ENCODE measurements at places on chromosomes 2 and 18.
A peak's percentile ranks its signal among the peaks of the same experiment; 100 is the strongest.

DNA sequence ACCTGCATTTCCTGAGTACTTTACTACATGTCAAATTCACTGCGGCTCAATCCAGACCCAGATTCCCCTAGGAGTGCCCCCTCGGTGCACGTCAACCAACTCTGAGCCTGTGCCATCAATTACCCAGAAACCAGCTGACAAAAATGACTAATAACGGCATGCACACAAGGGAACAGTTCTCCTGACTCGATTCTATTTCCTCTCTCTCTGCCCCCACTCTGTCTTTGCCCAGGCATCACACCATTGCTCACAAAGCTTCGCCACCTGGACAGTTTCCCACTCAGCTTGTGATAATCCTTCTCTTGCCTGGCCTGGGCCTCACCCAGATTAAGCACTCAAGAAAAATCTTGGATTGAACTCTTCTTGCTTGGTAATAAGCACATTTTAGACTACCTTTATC is 115.3 kb upstream of the NDUFV2 start:
- no peak overlapping the region for H3K4me3 ChIP-seq
- H3K27me3 ChIP-seq: no peaks in the 10 kb centered on the region

DNA sequence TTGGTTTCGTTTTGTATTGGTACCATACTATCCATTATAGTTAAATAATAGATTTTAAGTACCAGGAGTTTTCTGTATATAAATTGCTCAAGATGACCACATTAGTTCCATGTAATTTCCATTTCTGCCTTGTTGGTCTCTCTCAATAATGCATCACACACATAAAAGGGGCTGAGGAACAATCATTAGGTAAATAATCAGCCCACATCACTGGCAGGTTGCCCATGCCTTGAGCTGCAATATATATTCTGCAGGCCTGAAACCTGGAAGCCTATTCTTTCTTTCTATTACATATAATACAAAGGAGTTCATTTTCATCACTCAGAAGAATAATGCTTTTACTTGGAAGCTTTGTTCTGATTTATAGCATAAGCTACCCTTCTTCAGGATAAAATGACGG is 616.1 kb upstream of the PKDCC start:
- H3K4me1 ChIP-seq: no peaks in the 10 kb centered on the region
- no peaks in the 10 kb centered on the region for H3K27me3 ChIP-seq
- H3K36me3 ChIP-seq: no peaks in the 10 kb centered on the region
- no peak for DNase-seq
- no peak overlapping the region for H3K4me3 ChIP-seq

- no peaks in the 10 kb centered on the region for H3K36me3 ChIP-seq
- no peaks in the 10 kb centered on the region for H3K27me3 ChIP-seq
- H3K4me1 ChIP-seq: peaks cover 25% of the 10 kb centered on the region
- no peak overlapping the region for H3K4me3 ChIP-seq
- no peak overlapping the region for H3K27ac ChIP-seq
Observed at GRCh38 chr2:113219525-113219888, 45.7 kb downstream of the PSD4 start.

DNA sequence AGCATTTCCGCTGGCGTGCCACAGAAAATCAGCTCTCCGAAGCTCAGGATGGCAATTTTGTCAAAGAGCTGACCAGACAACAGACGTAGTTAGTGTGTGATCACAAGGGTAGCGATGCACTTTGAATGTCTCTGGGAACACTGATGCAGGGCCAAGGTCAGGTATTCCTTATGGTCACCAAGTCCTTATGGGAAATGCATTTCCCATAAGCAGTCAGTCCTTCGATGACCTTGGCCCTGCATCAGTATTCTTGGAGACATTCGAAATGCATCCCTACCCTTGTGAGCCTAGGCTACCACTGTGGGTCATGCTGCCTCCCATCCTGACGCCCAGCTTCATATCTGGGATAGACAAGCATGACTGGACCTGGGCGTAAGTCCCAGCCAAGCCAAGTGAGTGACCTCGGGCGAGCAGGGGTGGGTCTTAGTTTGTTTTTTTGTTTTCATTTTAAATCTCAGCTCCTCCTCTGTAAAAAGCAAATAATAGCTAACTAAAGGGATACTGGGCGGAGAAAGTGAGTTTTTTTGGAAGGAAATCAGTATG is 13.6 kb downstream of the ABCG5 start:
- no peak overlapping the region for H3K4me3 ChIP-seq
- no peaks in the 10 kb centered on the region for H3K4me1 ChIP-seq
- H3K27ac ChIP-seq: no peak overlapping the region
- H3K27me3 ChIP-seq: no peaks in the 10 kb centered on the region

DNA sequence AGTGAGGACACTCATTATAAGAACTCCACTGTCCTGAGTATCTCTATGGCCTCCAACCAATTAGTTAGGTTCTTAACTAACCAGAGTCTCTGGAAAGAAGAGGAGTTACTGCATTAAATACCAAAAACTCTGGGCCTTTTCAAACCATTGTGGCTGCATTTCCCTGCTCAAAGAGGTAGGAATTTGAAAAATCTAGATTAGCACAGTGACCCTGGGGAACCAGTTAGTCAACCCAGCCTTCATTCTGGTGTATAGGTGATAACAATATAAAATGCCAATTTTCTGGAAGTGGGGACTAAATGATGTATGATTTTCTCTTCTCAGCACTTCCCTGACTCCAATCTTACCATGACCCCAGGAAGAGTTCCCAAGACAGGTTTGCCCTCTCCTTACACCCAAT is 287.8 kb upstream of the SETBP1 start:
- no peak overlapping the region for H3K4me3 ChIP-seq
- DNase-seq: no peak
- H3K27ac ChIP-seq: no peak overlapping the region
- H3K4me1 ChIP-seq: peaks cover 10% of the 10 kb centered on the region
- no peaks in the 10 kb centered on the region for H3K36me3 ChIP-seq

GRCh38 chr2:207110310-207110709 is 55.4 kb downstream of the KLF7 start:
- peaks cover 15% of the 10 kb centered on the region for H3K36me3 ChIP-seq
- DNase-seq: no peak
- no peaks in the 10 kb centered on the region for H3K27me3 ChIP-seq
- H3K27ac ChIP-seq: no peak overlapping the region

DNA sequence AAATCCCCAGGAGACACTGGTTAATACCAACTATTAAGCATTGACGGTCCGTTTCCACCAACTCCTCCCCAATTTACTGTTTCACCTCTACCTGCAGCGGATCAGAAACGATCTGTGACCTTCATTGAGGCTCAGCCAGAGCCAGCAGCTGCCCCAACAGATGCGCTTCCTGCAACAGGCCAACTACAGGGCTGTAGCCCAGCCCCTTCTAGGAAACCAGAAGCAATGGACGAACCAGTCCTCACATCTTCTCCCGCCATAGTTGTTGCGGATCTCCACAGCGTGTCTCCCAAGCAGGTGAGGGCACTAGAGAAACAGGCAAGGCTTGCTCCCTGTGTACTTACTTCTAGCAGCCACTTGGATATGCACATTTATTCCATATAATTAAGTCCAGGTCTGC is 8.5 kb upstream of the RPE start:
- H3K27me3 ChIP-seq: no peaks in the 10 kb centered on the region
- H3K27ac ChIP-seq: no peak overlapping the region
- no peak overlapping the region for H3K4me3 ChIP-seq
- DNase-seq: no peak
- no peaks in the 10 kb centered on the region for H3K36me3 ChIP-seq
- H3K4me1 ChIP-seq: no peaks in the 10 kb centered on the region

- no peak for DNase-seq
- no peak overlapping the region for H3K27ac ChIP-seq
- H3K27me3 ChIP-seq: no peaks in the 10 kb centered on the region
- H3K36me3 ChIP-seq: no peaks in the 10 kb centered on the region
- no peaks in the 10 kb centered on the region for H3K4me1 ChIP-seq
- no peak overlapping the region for H3K4me3 ChIP-seq
Observed at GRCh38 chr2:156602552-156602933, 166.4 kb downstream of the GPD2 start.

GRCh38 chr2:66572391-66572790 is 137.5 kb downstream of the MEIS1 start:
- no peak overlapping the region for H3K4me3 ChIP-seq
- H3K27me3 ChIP-seq: no peaks in the 10 kb centered on the region
- no peak overlapping the region for H3K27ac ChIP-seq
- H3K4me1 ChIP-seq: peaks cover 21% of the 10 kb centered on the region
- DNase-seq: no peak
- peaks cover 31% of the 10 kb centered on the region for H3K36me3 ChIP-seq

DNA sequence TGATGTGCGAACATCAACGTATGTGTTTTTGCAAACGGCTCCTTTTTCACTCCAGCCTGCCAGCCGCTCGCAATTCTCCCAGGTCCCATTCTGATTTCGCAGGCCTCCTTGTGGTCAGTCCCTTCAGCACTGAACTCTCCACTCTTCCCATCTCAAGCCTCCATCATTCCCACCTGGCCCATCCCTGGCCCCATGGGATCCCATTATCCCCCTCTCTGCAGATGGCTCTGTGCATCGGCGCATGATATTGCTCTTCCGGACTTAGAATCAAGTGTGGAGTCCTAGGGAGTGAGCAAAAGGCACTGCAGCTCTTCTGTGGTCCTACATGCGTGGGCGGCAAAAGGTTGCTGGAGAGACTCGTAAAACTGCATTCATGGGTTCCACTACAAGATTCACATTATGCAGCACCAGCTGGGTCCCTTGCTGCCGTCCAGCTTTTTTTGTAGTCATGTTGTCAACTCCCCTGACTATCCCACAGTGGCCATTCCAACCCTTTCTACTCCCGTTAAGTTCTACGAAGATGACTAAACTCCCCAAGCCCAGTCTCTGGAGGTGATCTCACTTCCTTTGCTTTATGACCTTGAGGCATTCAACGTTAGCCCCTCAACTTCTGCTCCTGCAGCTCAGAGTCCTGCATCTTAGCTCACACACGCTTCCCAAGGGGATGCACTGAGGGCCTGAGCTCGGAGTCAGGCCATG is 125.3 kb upstream of the NRP2 start:
- H3K36me3 ChIP-seq: no peaks in the 10 kb centered on the region
- no peak overlapping the region for H3K27ac ChIP-seq
- no peak for DNase-seq

GRCh38 chr2:142974288-142975024 is 97.0 kb downstream of the KYNU start:
- H3K36me3 ChIP-seq: no peaks in the 10 kb centered on the region
- H3K4me3 ChIP-seq: no peak overlapping the region
- H3K27ac ChIP-seq: peak overlapping the region; percentile 28
- H3K4me1 ChIP-seq: peaks cover 6% of the 10 kb centered on the region
- no peaks in the 10 kb centered on the region for H3K27me3 ChIP-seq

DNA sequence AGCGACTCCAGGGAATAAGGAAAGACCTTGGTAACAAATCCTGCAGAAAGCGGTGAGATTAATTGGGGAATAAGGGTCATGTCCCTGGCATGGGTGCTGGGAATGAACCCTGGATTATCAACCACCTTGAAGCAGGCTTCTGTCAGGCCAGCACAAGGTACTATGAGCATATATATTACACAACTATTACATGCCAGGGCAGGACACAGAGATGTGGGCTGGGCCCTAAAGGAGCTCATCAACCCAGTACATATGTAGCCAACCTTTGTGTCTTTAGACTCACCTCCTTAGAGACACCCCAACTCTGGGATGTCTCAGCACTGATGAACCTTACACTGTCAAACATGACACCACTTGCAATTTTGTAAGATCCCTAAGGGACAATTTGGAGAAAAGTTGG is 3.4 kb downstream of the SFXN5 start:
- no peak overlapping the region for H3K27ac ChIP-seq
- H3K36me3 ChIP-seq: no peaks in the 10 kb centered on the region
- H3K27me3 ChIP-seq: no peaks in the 10 kb centered on the region
- H3K4me3 ChIP-seq: no peak overlapping the region
- no peak for DNase-seq

DNA sequence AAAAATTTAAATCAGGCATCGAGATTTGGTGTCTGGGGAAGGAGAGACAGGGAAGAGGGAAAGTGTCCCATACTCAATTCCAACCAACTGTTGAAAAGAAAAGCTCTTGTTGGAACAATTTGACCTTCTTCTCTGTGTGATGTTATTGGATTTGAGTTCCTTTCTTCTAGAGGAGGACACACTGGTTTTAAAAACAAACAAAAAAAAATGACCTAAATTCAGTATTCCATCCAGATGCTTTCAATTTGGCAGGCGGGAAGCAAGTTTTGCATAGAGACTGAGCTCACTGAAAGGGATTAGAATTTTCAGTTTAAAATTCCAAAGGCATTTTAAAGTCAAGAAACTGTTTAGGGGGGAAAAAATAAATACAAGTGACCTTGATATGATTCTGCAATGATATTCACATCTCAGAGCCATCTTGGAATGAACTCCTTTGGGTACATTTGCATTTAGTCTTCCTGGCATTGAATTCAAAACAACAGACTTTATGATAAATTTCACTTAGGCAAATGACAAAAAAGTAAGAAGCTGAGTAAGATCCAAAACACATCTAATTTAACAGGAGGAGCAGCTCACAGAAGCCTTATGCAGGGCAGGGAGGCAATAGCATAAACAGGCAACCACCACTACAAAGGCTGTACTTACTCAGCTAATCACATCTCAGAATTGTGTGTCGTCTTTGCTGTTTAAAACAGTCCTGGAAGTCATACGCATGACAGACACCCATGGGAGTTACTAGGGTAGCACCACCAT is 126.8 kb downstream of the CDH20 start:
- H3K27ac ChIP-seq: no peak overlapping the region
- H3K4me1 ChIP-seq: peaks cover 6% of the 10 kb centered on the region
- no peaks in the 10 kb centered on the region for H3K27me3 ChIP-seq
- no peaks in the 10 kb centered on the region for H3K36me3 ChIP-seq
- DNase-seq: no peak
- no peak overlapping the region for H3K4me3 ChIP-seq

DNA sequence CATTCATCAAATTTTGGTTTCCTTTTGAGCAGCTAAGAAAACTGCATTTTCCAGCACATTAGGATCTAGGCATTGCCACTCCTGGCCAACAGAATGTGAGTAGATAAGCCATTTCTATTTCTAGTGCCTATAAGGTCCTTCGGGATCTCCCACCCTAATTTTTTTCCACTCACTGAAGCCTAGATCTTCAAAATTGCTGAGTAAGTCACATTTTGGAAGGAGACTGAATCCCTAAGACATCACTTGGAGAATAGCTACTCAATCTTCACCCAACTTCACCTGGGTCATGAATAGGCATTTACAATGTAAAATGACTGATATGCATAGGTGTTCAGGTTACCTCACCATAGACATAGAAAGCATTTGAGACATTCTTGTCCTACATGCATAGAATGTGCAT is 548.1 kb upstream of the GYPC start:
- H3K27ac ChIP-seq: no peak overlapping the region
- H3K36me3 ChIP-seq: no peaks in the 10 kb centered on the region
- H3K4me3 ChIP-seq: no peak overlapping the region
- no peak for DNase-seq
